Stimulated activated CD4-positive, alpha-beta T cell treated with anti-CD3 and anti-CD28 coated beads, Interleukin-1b, Interleukin-23, amount 100 ng/mL, for 1 hour (primary cell): ENCODE measurements at places on chromosomes 12 and 14.

- no peak for DNase-seq
Observed at GRCh38 chr12:116299064-116299463, 21.6 kb upstream of the MED13L start.

GRCh38 chr12:107515446-107515958, 170.1 kb upstream of the PWP1 start:
- DNase-seq, result no peak

GRCh38 chr14:73173092-73173735, 36.9 kb downstream of the PSEN1 start:
- DNase-seq, result no peak

DNA sequence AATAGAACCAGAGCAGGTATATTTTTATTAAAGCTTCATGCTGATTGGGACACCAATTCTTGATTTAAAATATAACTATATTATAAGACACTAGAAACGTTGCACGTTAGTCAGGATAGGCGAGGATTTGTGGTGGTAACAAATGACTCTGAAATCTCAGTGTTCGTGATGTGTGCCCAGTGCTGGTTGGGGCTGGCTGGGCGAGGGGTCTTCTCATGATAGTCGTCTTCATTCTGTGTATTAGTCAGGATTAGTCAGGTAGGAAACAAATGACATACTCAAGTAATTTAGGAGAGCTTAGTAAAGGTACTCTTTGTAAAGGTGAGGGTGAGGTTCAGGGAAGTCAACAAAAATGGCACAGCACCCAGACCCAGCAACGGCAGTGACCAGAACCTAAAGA, 73.9 kb upstream of the HIF1A start:
- no peak for DNase-seq

GRCh38 chr12:65156366-65156841, 13.0 kb upstream of the LEMD3 start:
- DNase-seq, result no peak

- DNase-seq, result no peak
Observed at GRCh38 chr12:480831-481816, 21.4 kb downstream of the B4GALNT3 start.

DNA sequence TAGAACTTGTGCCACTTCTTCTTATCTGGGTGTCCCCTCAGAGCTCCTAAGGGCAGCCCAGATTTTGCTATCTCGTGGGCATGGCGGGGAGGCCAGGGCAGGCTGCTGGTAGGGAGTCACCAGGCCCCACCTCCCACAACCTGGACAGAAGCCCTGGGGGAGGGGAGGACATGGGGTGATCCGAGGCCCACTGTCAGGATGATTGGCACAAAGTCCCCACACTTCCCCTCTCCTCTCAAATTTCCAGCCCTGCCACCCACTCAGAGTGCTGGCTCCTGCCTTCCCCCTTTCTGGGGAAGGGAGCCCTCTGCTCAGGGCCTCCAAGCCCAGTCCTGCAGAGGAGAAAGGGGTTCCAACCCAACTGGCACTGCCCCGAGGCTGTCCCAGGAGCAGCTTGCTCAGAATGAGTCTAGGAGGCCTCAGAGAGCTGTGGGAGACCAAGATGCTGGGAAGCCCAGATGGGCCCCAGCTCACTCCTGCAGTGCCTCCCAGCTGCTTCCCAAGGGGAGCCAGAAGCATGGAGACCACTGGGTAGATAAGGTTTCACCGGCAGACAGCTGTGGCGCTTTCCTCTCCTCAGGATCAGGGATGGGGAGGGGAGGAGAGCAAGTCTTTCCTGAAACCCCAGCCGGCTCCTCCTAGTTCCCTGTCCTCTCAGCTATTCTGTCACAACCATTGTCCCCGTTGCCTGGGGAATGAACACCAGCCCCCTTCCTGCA, 82.8 kb downstream of the B4GALNT3 start:
- no peak for DNase-seq

DNA sequence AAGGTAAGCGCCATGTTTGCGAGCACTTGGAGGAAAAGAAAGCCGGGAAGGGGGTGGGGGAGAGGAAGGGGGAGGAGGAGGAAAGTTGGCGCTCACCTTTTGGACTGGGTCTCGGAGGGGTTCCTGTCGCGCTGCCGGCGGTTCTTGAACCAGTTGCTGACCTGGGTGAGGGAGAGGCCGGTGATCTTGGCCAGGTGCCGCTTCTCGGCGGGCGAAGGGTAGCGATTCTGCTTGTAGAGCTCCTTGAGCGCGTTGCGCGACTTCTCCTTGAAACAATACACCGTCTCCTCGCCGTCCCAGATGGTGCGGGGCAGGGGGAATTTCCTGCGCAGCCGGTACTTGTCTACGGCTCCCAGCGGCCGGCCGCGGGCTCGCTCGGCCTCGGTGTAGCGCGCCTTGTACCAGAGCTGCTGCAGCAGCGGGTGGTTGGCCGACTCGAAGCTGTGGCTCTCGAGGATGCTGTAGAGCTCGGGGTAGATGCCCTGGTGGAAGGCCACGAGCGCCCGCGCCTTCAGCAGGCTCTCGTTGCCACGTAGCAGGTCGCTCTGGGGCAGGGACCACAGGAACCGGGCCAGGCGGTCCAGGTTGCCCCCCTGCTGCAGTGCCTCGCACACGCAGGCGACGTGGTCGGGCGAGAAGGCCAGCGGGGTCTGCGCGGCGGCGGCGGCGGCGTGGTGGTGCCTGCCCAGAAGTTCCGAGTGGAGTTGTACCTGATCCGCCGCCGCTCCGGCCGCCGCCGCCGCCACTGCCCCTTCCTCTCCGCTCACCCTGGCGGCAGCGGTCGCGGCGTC, 840 bp downstream of the SIX4 start:
- no peak for DNase-seq

DNA sequence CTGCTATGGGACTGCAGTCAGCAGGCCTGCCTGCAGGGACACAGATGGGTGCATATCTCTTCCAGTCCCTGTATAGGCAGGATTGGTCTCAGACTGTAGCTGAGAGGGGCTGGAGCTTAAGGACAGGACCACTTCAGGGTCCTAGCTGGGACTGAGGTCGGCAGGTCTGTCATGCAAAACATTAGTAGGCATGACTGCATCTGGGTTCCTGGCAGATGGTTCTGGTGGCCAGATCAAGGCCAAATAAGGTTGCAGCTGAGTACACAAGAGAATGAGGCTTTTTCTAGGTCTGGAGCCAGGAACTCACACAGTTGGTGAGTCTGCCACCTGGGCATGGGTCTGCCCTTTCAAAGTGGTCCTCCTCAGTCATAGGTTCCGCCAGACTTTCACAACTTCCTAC, 155.8 kb downstream of the TPH2 start:
- DNase-seq, result no peak

DNA sequence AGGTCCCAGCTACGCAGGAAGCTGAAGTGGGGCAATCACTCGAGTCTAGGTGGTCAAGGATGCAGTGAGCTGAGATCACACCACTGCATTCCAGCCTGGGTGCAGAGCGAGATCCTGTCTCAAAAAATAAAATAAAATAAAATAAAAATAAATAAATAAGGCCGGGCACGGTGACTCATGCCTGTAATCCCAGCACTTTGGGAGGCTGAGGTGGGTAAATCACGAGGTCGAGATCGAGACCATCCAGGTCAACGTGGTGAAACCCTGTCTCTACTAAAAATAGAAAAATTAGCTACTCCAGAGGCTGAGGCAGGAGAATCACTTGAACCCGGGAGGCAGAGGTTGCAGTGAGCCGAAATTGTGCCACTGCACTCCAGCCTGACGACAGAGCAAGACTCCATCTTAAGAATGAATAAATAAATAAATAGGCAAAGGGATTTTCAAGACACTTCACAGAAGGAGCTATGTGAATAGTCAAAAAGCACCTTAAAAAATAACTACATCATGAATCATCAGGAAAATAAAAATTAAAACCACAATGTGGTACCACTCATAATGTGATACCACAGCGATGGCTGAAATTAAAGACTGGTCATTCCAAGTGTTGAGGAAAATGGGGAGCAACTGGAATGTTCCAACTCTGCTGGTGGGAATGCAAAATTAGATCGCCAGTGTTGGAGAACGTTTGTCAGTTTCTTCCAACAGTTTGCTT, 92.9 kb upstream of the TBX3 start:
- DNase-seq, result no peak

DNA sequence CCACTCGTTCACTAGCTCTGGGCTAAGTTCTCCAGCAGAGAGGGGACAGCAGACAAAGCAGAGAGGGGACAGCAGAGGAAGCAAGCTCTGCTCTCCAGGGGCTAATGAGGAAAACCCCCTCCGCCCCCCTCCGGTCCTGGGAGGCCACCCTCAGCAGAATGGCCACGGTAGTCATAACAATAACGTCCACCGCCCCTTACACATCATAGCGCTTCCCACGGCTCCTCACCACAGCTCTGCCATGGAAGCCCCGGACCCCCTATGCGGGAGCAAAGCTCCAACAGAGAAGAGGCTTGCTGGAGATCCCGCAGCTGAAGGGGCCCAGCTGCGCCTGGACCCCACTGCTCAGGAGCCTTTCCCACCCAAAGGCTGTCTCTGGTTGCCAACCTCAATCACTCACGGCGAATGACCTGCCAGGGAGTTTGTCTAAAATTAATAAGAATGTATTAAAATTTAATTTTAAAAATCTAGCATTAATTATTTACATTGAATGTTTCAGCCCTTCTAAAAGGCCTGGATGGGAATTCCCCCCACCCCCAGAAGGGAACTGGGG, 17.4 kb downstream of the BEGAIN start:
- DNase-seq, result no peak

GRCh38 chr12:85688837-85689236, 147.4 kb downstream of the RASSF9 start:
- no peak for DNase-seq

GRCh38 chr12:83122623-83122934, 435.9 kb downstream of the TMTC2 start:
- DNase-seq, result no peak

- DNase-seq, result no peak
Observed at GRCh38 chr12:118537481-118537917, 161.1 kb downstream of the SUDS3 start.

DNA sequence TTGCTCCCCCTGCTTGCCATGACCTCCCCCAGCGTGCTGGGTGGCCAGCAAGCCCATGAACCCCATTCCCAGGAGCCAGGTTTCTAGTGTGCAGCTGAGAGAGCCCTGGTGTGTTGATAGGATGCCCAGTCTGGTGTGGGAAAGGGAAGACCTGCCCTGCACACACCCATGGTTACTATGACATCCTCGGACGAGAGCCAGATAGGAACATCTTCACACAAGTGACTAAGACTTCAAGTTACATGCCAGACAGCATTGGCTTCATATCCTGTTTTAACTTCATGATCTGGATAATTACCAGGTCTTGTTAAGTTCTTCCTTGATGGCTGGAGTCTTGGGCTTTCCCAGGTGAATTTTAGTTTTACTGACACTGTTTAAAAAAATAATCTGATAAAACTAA, 196.6 kb upstream of the EGLN3 start:
- DNase-seq, result no peak

DNA sequence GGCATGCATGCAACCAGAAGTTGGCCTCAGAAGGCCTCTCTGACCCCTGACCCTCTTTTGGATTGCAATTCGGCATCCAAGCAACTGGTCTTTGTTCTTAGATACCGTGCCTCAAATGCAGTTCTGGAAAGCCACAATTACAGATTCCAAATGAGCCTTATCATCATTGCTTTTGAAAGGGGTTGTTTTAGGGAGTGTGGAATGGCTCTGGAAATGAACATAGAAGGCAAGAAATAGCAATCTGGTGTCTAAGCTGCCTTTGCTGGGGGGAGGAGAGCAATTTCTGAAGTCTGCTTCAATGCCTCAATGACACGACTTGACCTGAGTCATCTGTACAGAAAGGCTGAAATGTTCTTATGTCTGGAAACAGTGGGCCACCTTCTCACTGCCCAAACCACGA, 250.1 kb downstream of the NUAK1 start:
- DNase-seq, result no peak

- no peak for DNase-seq
Observed at GRCh38 chr12:92147491-92147890, 1.8 kb upstream of the BTG1 start.

GRCh38 chr14:73785834-73786635, 65.6 kb upstream of the PTGR2 start:
- peak; percentile 16 for DNase-seq

- no peak for DNase-seq
Observed at GRCh38 chr12:66549050-66549389, 129.9 kb downstream of the GRIP1 start.

DNA sequence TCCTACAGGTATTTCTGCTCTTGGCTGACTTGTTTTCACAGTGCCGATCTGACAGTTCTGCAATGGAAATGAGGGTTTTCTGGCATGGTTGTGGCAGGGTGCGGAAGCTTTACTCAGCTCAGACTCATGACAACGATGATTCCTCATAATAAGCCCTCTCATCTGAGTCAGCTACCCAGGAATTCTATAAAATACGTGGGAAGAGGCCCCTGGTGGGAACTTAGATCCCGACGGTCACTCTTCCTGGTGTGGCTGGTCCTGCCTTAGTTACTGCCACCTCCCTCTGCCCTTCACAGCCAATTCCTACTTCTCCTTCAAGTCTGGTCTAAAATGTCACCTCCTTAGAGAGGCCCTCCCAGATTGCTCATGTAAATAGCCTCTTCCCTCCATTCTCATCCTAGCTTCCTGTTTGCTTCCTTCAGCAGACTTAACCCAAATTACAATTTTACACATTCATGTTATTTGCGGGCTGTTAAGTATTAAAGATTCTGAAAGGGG, 104.2 kb upstream of the MAP1LC3B2 start:
- no peak for DNase-seq

- DNase-seq, result no peak
Observed at GRCh38 chr12:88400302-88400701, 180.0 kb downstream of the KITLG start.

DNA sequence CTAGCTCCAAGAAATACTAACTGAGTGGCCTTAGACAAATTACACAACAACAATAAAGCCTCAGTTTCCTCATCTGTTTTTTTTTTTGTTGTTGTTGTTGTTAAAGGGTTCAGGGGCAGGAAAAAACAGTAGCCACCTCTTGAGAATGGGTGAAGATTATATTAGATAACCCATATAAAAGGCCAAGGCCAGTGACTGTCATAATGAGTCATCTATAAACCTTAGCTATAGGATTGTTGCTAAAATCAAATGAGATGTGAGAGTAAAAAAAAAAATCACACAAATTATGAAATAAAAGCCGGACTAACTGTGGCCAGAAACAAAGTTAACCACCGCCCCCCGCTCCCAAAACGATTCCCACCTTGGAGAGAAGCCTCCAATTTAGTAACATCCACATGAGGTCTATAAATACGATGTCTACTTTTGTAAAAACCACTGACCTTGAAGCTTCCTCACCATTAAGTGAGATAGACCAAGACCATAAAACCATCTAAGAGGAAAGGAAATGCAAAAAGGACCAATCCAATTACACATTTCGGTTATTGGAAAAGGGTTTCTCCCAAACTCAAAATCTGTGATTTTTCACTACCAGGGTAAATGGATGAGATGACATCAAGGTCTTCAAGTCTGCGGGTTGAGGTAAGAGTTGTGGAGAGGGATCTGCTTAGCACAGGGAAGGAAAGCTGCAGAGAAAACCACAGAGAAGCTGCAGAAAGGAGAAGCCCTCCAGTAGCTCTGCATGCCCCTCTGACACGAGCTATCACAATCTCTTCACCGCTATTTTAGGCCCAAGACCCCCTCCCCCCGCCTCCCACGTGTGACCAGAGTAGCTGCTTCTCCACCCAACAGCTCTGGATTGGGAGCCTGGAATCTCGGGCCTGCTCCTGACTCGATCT, 1.0 kb downstream of the NAA25 start:
- no peak for DNase-seq
